ENCODE measurements at places on chromosomes 3 and 15. TPM values are rescaled to one million over a fixed set of nuclear protein-coding genes. Genes with fewer than 3 reads are reported as not detected.

The CDC25A gene
- 12.3 TPM for total RNA-seq

The C15orf61 gene
- 4.0 TPM for total RNA-seq

The LDHAL6B gene
- not detected for total RNA-seq

The CD96 gene
- total RNA-seq = not detected

The GPR15 gene
- not detected for total RNA-seq

The FEZF2 gene
- not detected for total RNA-seq

The ASB14 gene
- not detected for total RNA-seq

The SLC22A14 gene
- not detected for total RNA-seq

The TPRG1 gene
- 0.38 TPM for total RNA-seq

The TFDP2 gene
- 17.9 TPM for total RNA-seq

Data from A549 treated with RU486 at 1 μM for 4 hours (cell line).